ENCODE measurements at places on chromosomes 6 and 20.

DNA sequence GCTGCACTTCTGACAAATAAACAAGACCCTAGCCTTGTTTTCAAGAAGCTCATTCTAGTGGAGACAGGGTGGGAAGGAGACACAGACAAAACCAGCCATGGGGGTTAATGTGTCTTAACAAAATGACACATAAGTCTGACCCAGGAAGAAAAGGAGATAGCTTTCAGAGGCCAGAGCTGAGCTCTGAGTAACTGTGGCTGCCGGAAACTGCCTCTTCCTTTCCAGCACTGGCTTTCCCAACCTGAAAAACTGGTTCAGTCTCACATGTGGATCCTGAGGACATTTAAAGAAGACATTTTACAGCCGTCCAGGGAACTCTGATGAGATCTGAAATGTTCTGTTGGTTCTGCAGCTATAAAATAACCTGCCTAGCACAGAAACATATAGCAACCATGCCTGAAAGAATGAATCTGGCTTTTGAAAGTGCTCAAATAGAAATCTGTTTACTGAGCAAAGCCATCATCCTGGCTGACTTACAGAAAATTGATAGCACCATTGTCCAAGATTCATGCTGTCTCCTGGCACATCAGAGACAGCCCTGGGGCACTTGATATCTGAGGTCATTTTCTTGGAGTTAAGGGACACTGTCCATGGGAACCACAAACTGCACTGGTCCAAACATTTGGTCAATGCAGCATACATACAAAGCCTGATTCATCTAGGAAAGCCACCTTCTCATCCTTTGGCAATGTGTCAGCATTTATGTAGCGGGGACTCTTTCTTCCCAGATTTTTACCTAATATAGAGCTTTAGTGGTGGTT is 83.2 kb upstream of the PAX1 start:
- no peak for DNase-seq

GRCh38 chr20:19473216-19473921 is 260.9 kb downstream of the SLC24A3 start:
- DNase-seq = no peak

DNA sequence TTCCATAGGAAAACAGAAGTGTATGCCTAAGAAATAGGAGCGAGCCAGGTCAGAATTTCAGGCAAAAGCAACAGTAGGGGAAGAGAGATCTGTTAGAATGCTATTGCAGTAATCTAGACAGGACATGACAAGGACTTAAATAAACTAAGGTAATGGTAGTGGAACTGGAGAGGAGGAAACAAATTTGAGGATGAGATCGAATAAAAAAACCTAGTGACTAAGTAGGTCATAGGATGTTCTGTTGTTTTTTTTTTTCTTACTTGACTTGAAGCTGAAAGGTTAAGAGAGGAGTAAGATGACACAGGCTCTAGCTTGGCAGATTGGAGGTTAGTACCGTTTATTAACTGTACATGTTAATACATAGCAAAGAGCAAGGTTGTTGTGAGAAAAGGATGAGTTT is 28.6 kb downstream of the ORC3 start:
- DNase-seq = no peak

DNA sequence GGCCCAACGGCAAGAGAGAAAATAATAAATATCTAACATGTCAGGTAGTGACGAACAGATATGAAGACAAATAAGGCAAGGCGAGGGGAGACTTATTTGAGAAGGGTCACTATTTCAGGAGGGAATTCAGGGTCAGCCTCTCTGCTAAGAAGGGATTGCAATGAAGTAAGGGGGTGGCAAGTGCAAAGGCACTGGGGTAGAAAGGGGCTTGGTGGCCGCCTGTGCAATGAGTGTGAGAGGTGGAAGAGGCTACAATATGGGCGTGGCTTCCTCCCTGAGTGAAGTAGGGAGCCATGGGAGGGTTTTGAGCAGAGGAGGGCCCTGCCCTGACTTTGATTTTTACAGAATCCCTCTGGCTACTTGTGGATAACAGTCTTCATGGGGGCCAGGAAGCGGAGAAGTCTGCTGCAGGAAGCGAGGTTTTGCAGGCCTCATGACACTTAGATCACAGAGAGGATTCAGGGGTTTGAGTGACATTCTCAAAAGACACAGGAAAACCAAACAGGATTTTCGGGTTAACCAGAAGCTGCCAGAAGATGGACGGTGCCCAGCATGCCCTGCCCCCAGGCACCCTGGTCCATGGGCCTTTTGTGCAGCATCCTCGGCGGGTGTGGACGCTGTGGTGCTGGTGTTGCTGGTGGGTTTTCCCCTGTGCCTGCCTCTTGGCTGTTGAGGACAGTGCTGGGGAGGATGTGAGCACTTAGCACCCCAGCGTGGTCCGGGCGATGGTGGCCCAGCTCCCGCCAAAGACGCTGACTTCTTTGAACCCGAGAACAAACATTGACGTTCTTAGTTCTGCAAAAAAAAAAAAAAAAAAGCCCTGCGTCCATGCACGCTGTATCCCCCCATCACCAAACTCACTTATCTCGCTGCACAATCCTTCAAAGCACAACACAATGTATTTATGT is 124.2 kb upstream of the PTPN1 start:
- DNase-seq = no peak

DNA sequence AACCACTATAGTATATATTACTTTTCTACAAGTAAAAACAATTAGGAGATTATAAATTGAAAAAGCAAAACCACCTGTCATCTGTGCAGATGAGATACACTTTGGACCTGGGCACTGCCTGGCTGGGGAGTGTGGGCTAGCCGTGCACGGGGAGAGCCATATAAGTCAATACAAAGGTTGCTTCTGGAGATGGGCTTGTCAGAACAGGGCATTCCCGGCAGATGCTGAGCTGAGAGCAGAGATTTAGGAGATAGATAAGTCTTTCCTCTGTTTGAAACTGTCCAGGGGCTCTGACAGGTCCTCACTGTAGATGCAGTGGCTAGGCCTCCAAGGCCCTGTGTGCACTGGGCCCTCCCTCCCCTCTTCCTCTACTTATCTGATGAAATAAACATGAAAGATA is 34.5 kb downstream of the CD164 start:
- no peak for DNase-seq

DNA sequence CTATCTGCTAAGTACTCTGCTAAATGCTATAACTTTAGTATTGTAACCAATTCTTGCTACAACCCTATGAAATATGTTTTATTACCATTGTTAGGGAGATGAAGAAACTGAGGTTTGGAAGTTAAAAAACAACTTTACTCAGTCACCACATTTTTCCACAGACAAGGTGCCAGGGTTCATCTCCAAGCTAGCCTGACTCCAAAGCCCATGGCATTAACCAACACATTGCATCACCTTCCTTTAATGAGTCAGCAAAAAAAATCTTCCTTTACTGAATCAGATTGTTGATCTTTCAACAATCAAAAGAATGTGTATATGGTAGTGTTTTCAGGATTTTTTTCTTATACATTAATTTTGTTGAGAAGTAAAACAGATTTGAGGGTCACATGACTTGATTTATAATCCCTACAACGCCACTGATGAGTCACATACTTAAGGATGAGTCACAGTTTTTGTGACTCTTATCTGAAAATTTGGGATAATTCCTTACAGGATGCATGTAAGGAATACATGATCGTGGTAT is 41.5 kb downstream of the MAN1A1 start:
- no peak for DNase-seq

GRCh38 chr6:149050160-149050559 is 267.4 kb upstream of the TAB2 start:
- DNase-seq = no peak

DNA sequence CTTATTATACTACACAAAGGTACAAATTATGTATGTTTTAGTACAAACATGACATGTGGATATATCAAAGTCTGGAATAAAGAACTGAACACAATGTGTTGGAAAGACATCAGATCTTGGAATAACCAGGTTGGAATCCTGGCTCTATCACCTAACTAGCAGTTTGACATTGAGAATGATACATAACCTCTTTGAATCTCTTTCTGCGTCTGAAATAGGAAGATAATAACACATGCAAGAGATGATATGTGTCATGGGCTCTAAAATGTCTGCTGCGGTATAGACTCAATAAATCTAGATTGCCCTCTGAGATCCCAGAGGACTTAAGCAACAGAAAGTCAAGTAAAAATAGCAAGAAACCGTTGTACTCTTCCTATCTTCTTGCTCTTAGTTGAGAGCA is 66.8 kb upstream of the CCN2 start:
- DNase-seq = no peak

DNA sequence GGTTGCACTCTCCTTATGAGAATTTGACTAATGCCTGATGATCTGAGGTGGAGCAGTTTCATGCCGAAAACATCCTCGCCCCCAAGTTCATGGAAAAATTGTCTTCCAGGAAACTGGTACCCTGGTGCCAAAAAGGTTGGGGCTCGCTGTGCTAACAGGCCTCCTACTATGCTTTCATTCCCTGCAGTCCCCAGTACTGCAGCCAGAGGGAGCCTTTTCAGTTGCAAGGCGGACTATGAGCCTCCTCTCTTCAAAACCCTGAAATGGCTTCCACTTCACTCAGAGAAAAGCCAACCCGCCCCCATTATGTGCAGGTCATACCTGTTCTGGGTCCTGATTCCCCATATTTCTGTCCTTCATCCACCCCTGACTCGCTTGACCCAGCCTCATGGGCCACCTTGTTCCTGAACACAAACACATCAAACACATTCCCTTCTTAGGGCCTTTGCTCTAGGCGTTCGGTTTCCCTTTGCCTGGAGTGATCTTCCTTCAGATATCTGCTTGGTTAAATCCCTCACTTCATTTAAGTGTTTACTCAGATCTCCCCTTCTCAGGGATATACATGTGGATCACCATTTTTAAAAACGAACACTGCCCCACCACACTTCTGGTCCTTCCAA is 173.7 kb downstream of the PHACTR1 start:
- DNase-seq = no peak

DNA sequence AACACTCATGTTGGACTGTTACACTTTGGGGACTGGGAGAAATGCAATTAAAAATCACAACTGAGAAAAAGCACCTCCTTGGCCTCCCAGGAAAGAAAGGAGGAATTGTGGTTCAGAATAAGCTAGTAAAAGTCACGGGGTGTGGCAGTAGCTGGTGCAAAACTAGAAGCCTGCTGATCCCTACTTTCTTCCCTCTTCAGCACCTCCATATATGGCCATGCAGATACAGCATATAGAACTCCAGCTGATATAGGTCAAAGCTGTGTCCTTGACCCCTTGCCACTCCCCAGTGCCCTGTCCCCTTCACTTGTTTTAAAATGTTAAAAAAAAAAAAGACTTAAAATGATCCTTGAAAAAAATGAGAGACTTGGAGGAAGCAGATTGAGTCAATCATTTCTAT is 5.5 kb upstream of the FLRT3 start:
- DNase-seq = no peak

- no peak for DNase-seq
These were observed 31.2 kb downstream of the FAM83B start for GRCh38 chr6:54877713-54878317.

DNA sequence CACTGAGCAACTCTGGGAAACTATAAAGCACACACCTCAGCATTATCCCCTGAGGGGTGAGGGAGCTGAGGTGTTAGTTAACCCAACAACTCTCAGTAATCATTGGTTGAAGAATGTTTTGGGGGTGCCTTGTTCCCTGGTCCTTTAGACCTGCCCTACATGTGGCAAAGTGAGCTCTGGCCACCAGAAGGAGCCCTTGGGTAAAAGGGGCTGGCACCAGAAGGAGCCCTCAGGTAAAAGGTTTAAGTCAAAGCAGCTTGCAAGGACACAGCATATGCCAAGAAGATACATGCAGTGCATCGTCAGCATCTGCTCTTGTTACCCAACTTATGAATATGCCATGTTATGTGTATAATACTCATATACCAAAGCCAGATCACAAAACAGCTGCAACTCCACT is 1081.7 kb downstream of the KIF16B start:
- DNase-seq = no peak

DNA sequence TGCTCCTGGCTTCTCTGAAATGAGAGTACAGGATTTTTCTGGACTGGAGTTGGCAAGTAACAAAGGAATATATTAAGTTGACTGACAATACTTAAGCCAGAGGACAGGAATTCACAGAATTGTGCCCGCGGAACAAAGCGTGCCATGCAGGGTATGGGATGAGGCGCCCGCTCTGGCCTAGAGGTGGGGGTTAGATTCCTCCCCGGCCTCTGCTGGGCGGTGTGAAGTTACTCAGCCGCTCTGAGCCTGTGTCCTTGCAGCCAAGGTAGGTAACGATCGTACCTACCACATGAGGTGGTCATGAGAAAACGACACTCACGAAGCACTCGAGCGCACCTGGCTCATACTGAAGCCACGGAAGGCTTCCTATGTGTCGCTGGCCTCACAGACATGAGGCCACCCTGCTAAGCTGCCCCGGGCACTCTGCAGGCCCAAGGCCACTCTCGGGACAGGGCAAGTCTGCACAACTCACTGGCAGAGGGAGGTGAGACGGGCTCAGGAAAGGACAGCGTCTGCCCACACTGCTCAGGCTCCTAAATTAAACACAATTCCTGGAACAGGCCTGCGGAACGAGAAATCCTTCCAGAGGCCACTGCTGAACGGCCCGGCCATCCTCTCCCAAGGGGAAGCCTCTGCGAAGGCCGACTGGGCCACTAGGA is 70.8 kb downstream of the PSMG4 start:
- DNase-seq = no peak

DNA sequence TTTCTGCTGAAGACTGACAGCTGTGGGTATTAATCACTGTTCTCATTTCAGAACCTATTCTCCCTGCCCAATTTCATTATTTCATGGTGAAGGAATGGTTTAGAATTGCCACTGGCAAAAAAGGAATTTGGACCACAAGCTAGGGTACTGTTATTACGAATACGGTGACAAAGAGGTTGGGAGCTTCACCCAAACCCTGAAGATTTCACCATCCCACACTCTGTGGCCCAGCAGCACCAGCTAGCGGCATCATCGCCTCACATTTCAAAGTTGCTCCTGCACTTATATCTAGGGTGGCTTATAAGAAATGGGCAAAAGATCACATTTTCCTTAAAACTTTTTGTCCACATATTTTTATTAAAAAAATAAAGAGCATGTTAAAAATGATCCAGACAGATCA is 236.1 kb downstream of the SYNDIG1 start:
- no peak for DNase-seq

- peak; percentile 93 for DNase-seq
These were observed 636 bp upstream of the EEF1A1 start for GRCh38 chr6:73521351-73521985.

DNA sequence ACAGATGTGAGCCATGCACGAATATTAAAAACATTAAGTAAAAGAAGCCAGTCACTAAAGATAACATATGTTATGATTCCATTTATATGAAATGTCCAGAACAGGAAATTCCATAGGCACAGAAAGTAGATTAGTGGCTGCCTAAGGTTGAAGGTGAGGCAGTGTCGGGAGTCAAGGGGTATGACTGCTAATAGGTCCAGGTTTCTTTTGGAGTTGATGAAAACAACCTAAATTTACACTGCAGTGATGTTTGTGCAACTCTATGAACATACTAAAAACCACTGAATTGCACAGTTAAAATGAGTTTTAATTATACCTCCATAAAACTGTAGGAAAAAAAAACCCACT is 14.4 kb downstream of the SRPK1 start:
- DNase-seq = no peak

GRCh38 chr6:139080255-139080920 is 51.8 kb downstream of the ABRACL start:
- DNase-seq = no peak
